ENCODE measurements at places on chromosomes 1 and 21. TPM values are rescaled to one million over a fixed set of nuclear protein-coding genes. Genes with fewer than 3 reads are reported as not detected.

RUSC1 gene
- 9.4 TPM for total RNA-seq

TBX19 gene
- total RNA-seq = 1.0 TPM

TRIM45 gene
- total RNA-seq = 7.3 TPM

OR2L13 gene
- not detected for total RNA-seq

CD247 gene
- 0.52 TPM for total RNA-seq

NID1 gene
- 107 TPM for total RNA-seq

Data from skeletal muscle tissue (tissue), 5 donors.